Activated CD4-positive, alpha-beta T cell treated with anti-CD3 and anti-CD28 coated beads, Interleukin-2, amount 10 ng/mL, durations not matched to agents 24 days and 14 days (primary cell): ENCODE measurements at places on chromosomes 7 and 10. TPM values are rescaled to one million over a fixed set of nuclear protein-coding genes. Genes with fewer than 3 reads are reported as not detected.

The ELAPOR2 gene
- 1.9 and 2.1 TPM in 2 replicates for total RNA-seq

The ZNF467 gene
- 0.21 TPM in 1 of 2 replicates, not detected in the other for total RNA-seq

- no peak overlapping the region for H3K27ac ChIP-seq
- no peaks in the 10 kb centered on the region for H3K27me3 ChIP-seq
- H3K36me3 ChIP-seq: peaks cover 38% of the 10 kb centered on the region
Measured at GRCh38 chr10:17698696-17699095, 53.3 kb upstream of the TMEM236 start.

DNA sequence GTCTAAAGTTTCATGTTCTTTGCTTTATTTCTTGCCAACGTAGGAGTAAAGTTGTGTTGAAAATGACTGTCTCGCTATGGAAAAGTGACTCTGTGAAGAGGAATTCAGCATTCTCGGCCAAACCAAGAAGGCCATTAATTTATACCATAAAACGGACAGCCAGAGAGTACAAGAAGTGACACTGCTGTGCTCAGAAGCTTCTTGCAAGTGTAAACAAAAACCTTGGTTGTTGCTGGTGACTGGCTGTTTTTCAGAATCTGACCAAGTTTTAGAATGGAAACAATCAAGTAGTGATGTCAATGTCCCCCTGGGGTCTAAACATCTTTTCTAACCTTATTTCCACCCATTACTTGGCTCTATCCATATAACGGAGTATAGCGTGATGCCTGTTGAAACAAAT, 201.9 kb downstream of the INHBA start:
- no peak for DNase-seq
- no peaks in the 10 kb centered on the region for H3K4me1 ChIP-seq
- H3K36me3 ChIP-seq: no peaks in the 10 kb centered on the region
- H3K27ac ChIP-seq: no peak overlapping the region

DNA sequence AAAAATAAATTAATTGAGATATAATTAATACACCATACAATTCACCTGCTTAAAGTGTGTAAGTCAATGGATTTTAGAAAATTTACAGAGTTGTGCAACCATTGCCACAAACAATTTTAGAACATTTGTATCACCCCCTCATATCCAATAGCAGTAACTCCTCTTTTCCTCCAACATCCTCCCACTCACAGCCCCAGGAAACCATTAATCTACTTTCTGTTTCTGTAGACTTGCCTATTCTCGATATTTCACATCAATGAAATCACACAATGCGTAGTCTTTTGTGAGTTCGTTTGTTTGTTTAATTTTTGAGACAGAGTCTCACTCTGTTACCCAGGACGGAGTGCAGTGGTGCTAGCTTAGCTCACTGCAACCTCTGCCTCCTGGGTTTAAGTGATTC, 13.7 kb upstream of the HERC4 start:
- H3K27me3 ChIP-seq: peaks cover 3% of the 10 kb centered on the region
- peak overlapping the region; percentile 15 for H3K27ac ChIP-seq
- H3K4me1 ChIP-seq: peaks cover 14% of the 10 kb centered on the region
- DNase-seq: peak; percentile 57
